Kidney epithelial cell (primary cell): ENCODE measurements at places on chromosomes 11 and 22.

DNA sequence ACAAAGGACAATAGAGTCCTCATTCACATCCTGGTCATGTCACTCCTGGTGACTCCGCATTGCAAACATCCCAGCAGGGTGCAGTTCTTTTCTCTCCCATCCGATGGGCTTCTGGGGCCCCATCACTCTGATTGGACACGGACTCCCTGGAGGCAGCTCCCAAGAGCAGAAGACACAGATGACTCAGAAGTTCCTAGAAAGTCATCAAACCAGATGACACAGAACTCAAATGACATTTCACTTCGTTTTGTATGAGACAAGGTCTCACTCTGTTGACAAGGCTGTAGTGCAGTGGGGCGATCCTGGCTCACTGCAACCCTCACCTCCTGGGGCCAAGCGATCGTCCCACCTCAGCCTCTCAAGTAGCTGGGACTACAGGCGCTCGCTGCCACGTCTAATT lies 33.2 kb downstream of the ZNF195 start:
- DNase-seq: no peak

DNA sequence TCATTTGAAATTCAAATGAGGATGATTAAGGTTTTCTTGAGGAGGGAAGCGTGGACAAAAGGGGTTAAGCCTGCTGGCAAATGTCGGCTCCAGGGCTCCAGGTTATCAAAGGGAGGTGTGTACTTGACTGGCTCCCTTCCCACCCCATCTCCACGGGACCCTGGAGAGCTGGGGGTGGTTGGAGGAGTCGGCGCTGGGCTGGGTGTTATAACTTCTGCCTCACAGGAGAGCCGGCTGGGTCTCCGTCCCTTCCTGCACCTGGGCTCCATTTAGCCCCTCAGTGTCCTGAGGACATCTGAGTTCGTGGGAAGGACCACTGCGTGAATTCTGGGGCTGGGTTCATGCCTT lies 15.6 kb downstream of the POU2F3 start:
- DNase-seq: no peak

GRCh38 chr11:14136561-14136960 lies 174.0 kb downstream of the SPON1 start:
- DNase-seq: no peak

DNA sequence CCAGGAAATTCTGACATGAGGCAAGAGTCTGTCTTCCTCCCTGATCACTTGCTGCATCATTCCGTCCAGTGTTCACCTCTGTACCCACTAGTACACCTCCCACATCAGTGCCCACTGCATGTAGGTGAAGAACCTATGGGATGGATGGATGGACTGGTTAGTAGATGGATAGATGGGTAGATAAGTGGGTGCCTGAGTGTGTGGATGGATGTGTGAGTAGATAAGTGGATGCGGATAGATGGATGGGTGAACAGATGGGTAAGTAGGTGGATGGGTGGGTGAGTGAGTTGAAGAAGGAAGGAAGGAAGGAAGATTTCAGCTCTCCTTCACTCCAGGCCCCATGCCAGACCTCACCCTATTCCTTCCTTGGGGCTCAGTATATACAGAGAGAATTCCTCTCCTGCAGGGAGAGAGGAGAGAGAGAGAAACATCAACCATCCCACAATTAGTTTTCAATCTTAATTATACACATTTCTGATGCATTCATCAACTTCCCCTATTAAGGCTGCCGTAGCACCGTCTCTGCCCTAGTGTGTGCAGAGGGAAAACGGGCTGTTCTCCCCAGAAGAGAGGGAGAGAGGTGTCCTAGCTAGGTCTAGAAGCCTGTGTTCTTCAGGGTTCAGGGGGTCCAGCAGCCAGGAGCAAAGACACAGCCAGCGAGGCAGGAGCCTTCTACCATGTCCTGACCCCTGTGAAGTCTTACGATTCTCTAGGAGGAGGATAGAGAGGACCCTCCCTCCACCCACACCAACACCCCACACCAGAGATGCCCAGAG lies 125.3 kb downstream of the BUD13 start:
- no peak for DNase-seq

GRCh38 chr11:76734456-76735420 lies 48.4 kb upstream of the TSKU start:
- no peak for DNase-seq

- DNase-seq: no peak
Measured at GRCh38 chr22:38081941-38082828, 1.8 kb downstream of the SLC16A8 start.

GRCh38 chr22:21866833-21867527 lies 465 bp downstream of the MAPK1 start:
- DNase-seq: no peak

DNA sequence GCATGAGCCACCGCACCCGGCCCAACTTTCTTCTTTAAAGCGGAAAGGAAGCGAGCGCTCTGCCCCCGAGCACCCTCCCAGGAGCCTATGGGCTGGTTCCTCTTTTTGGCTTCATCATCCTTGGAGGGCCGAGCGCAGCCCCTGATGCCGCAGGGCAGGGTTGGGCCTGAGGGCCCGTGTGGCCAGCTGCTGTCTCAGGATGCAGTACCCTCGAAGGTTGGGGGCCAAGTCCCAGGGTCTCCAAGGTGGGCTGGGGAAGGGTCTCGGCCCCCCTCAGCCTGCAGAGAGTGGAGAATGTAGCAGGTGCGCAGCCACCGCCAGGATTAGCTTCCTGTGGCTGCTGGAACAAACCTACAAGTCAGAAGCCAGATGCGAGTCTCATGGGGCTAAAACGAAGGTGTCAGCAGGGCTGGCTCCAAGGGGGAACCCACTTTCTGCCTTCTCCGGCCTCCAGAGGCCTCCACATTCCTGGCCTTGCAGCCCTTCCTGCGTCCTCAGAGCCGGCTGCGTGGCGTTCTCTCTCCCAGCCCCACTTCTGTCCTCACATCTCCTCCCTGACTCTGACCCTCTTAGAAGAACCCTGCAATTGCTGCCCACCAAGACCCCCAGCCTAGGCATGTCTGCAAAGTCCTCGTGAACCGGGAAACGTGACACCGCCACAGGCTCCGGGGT lies 2.9 kb downstream of the PANX2 start:
- DNase-seq: no peak

- DNase-seq: no peak
Measured at GRCh38 chr22:42769238-42769573, 48.5 kb upstream of the A4GALT start.

DNA sequence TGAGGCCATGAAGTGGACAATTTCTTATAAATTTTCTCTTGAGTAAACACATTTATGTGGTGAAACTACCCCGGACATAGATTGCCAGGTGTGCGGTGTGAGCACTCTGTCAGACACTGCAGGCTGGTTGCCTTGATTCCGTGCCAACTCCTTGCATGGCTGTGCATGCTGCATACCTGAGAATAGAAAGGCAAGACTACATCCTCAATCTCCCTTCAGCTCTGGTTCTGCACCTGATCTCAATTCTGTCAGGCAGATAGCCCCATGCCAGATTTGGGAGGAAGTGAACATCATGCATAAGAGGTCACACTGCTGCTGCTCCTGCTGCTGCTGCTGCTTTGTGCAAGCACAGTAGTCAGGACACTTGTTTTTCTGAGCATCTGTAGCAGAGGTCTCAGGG lies 42.5 kb upstream of the DEUP1 start:
- no peak for DNase-seq

- no peak for DNase-seq
Measured at GRCh38 chr22:40703736-40704135, 24.5 kb downstream of the MCHR1 start.

DNA sequence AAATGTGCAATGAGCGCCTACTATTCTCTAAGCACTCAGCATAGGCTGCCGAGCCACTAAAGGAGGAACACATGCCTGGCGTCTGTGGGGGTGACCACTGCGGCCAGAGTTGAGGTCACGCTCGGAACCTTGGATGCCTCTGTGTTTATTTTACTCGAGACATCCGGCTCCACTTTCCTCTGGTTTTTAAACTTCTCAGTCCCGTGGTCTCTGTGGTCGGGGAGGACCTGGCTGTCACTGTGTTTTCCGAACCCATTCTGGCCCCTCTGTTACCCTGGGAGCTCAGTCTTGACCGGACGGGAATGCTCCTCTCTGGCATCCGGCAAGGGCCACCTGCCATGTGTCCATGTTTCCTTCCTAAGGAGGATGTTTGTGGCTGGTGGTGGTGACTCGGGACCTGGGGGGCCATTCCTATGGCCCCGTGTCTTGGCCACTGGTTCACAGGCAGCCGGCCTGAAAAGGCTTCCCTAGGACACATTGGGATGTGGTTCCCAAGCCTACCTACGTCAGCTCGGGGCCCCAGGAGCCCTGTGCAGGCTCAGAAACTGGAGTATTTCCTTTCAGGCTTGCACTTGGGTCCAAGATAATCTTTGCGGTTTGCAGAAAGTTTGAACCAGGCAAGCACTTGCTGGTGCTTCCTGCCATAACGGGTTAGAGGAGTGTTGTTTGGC lies 46.7 kb upstream of the PARVG start:
- DNase-seq: no peak

DNA sequence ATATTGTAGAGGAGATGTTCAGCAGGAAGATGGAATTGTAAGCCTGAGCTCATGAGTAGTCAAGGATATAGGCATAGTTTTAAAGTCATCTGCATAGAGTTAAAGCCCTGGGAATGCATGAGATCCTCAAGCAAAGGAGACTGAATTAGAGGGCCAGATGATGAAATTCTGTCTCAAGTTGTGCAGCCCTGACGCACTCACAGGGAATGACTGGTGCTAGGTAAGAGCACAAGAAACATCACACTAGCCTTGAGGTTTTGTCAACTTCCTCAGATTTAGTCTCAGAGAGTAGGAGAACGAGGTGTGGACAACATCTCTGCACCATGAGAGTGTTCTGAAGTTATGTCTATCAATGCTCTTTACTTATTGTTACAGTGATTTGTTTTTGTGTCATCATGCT lies 5.8 kb downstream of the RAB38 start:
- DNase-seq: no peak

DNA sequence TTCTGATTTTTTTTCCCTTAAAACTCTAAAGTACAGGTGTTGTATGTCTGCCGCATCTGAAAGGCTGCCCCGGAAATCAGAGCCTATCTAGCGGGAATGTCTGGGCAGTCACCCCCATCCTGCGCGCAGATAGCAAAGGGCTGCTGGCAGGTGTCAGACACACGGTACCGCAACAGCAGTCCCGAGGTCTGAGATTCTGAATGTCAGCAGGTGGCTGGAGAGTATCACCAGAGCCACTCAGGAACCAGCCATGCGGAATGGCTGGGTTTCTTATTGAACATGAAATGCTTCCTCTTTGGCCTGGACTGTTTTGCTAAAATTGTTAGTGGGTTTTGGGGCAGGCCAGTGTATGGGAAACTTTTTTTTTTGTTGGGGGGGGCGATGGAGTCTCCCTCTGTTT lies 53.3 kb downstream of the CERK start:
- no peak for DNase-seq

DNA sequence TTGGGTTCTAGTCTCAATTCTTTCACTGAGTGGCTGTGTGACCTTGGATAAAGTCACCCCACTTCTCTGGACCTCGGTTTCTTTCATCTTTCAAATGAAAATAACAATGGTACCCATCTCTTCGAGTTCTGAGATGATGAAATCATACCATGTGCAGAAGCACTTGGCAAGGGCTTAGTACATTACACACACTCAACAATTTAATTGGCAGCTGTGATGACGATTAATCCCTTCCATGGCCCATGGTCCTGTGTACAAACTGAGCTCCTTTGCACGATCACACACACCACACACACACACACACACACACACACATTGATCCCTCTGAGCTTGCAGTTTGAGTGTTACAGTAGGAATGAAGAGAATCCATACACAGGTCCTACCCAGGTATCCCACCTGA lies 103.4 kb upstream of the ASPHD2 start:
- no peak for DNase-seq

DNA sequence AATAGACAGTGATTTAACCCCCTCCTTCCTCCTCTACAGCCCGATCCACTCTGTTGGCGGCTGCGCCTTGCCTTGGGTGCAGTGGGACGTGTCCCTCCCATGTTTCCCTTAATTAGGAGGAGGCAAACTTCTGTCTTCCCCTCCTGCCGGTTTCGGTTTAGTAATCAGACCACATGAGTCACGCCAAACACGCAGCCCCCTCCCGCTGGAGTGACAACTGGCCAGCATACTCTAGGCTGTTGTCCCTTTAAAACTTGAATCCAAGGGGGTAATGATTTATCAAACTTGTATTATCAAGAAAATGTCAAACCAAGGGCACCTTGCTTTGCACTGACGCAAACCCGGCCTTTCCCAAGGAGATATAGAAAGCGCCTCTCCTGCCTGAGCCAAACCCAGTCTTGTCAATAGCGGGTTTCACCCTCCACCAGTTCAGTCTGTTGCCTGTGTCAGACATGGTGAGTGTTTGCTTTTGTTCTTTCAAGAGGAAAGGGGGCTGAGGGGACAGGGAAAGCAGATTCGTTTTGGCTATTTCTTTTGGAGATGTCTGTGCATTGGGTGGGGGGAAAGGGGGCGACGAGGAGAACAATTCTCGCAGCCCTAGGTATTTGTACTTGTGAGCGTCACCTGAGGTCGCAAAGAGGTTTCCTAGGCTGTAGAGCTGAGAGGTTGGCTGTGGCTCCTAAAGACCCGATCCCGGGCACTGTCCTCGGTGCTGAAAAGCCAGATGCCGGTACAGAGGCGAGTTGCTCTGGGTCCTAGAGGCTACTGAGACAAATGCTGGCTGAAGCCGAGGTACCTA lies at the start of gene SLC6A5:
Gene SLC6A5 (plus strand): TSS at position 388 of the 799 bp plus-strand sequence. CDS start 65 bp downstream, at position 453.
- no peak for DNase-seq
